ENCODE measurements at places on chromosomes 4 and X.
A peak's percentile ranks its signal among the peaks of the same experiment; 100 is the strongest.

DNA sequence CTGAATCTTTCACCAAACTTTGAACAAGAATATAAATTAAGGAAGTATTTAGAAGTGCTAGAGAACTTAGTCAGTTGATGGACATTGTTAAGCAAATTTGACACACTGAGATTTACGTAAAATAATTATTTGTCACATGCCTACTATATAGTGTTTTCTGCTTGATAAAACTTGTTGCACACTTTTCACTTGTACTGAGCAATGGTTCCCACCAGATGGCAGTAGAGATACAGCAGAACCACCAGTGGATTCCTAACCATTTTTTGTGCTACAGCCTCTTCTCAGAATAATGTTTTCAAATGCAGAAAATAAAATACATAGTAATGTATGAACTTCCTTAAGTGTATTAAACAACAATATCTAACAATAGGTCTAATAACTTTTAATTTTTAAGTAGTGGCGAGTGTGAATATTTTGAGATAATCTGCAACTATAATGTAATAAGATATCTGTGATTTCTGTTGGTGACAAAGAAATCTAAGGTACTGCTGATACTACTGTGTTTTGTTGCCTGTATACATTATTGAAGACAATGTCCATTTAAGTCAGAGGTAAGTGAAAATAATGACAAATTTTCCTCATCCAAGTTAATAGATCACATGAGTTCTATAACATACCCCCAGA, 81.2 kb downstream of the APOOL start:
- no peak for DNase-seq

DNA sequence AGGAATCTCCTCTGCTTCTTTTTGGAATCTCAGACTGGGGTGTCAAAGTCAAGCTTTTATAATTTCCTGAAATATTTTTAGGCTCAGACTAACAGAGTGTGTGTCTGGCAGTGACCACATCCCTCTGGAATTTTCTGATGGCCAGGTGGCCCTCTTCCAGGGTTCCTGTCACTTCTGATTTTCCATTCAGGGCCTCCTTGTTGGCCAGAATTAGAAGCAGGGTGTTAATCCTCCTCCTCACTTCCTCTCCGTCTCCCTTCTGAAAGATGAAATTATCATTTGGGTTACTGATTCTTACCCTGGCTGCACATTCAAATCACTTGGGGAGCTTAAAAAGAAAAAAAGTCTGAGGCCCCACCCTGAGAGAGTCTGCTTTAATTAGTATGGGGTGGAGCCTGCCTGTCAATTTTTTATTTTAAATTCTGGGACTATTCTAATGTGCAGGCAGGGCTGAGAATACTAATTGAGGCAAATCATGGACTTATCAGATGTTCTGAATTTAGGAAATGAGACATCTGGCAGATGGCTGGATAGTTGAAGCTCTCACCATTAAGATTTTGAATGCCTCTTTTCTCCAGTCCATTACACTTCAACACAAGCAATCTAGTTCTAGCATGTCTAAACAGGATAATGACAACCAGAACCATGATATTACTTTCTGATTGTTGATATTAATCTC, 43.2 kb downstream of the HAND2 start:
- no peak for DNase-seq

DNA sequence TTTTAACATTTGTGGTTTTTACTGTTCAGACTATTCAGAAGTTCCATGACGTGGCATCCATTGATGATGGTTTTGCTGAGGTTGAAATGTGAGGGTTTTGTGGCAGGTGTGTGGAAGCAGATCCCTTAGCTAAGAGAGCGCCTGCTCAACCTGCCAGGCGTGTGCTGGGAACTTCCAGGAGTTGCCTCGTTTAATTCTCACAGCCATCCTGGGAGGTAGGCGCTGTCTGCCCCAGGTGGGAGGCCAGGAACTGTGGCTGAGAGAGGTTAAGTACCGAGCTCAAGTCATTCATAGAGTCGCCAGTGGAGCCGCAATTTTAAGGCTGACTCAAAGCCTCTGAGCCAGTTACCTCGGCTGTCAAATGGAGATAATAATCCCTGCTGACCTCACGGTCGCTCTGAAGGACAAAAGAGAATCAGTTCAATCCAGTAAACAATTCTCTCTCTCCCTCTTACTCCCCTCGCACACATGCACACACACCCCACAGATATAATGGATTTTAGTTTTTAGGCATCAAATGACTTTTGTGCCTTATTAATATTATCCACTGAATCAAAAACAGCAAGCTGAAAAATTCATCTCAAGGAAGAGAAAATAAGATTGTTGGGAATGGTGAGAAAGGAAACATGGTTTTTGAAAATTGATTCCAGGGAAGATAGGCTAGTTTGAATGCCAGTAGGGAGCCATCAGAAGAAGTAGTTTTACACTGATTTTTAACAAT, 171.3 kb downstream of the PTTG2 start:
- peak; percentile 85 for DNase-seq

GRCh38 chr4:112637552-112637866, 566 bp downstream of the LARP7 start:
- no peak for DNase-seq

GRCh38 chr4:15132739-15133138, 130.5 kb downstream of the CPEB2 start:
- DNase-seq: no peak

DNA sequence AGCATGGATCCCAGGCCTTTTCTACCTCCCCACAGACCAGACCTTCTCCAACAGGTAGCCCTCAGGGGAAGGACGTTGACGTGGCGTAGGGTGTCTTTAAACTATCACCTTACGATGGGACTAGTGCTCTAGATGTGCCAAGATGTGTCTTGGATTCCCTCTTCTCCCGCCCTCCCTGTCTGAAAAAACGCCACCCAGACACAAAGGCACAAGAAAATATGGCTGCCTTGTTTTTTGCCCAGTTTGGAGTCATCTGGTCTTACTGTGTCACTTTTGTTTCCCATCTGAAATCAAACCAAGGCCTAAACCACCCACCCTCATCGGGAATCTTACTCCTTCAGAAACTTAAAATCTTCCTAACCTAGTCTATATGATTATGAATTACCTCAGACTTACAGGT, 235.4 kb downstream of the OR13H1 start:
- peak; percentile 43 for DNase-seq

DNA sequence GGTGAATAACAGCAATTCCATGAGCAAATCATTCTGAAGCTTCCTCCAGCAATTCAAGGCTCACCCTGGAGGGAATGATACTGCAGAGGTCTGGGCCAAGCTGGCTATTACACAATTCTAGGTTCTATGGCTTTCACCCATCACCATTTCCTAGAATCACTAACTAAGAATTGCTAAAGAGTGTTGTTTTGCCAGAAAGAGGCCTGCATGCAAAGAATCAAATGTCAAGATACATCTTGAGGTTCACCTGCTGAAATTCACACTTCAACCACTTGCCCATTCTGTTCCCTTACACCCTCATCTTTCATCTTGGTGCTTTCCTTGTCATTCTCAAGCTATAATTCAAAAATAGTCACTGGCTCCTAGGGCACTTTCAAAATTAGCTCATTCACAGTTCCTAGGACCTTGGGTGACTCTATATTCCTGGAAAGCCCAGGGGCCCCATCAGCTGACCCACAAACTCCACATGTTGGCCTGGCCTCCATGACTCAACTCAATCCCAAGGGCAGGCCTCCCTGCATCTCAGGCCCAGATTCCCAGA, 7.0 kb downstream of the APBB2 start:
- DNase-seq: no peak

DNA sequence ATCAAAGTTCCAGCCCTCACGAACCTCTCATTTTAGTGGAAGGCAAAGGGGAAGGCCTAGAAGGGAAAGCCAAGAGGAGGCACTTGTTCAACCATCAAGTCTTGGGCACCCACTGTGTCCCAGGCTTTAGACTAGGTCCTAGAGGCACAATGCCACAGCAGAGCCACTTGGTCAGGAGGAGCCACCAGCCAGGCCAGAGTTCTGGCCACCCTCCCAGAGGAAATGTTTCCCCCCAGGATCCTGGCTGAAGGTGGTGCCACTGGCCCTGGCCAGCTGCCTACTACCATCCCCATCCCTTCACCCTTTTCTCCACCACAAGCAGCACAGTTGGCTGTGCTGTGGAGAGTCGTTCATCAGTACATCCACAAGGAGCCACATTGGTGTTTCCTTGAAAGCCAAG, 34.3 kb upstream of the XPNPEP2 start:
- DNase-seq: no peak

DNA sequence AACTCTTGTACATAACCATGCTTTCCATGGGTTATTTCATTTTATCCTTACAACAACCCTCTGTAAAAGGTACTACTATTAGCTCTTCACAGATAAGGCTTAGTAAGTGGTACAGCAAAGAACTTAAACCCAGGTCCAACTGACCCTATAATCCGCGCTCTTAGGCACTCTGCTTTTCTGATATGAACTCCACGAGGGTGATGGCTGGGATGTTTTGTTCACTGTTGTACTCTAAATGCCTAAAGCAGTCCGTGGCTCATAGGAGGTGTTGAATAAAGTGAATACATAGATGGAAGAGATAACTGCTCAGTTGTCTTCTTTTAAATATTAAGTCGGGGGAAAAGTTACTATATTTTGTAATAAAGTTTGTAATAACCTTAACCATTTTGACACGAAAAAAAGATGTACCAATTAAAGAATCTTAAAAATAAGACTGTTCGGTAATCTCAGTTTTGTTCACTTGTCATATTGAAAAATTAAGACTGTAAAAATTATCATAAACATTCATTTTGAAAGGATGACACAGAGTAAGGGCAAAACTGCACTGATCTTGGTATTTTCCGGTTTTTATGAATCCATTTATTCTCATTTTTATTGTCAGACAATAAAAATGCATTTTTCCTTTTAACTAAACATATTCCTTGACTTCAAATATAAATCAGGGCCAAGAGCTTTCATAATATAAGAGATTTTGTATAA, 166.5 kb downstream of the FBXW7 start:
- no peak for DNase-seq

- DNase-seq: no peak
Measured at GRCh38 chr4:74793757-74794381, 454 bp downstream of the BTC start.

GRCh38 chr4:26583538-26583864, 383 bp upstream of the TBC1D19 start:
- DNase-seq: no peak

DNA sequence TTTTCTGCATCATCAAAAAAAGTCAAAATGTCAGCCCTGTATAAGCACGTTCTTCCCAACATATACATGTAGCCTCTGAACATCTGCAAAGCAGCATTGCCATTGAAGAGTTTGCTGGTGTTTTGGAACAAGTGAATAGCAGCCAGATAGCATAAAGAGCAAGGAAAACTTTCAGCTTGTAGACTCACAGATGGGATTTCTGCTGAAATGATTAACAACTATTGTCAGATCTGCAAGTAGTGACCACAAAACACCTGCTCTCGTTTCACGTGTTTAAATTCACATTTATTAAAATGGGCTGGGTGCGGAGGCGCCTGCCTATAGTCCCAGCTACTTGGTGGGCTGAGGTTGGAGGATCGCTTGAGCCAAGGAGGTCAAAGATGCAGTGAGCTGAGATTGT, 123.7 kb downstream of the SPRY1 start:
- DNase-seq: no peak

GRCh38 chrX:106278951-106279350, 110.8 kb downstream of the PWWP3B start:
- no peak for DNase-seq

DNA sequence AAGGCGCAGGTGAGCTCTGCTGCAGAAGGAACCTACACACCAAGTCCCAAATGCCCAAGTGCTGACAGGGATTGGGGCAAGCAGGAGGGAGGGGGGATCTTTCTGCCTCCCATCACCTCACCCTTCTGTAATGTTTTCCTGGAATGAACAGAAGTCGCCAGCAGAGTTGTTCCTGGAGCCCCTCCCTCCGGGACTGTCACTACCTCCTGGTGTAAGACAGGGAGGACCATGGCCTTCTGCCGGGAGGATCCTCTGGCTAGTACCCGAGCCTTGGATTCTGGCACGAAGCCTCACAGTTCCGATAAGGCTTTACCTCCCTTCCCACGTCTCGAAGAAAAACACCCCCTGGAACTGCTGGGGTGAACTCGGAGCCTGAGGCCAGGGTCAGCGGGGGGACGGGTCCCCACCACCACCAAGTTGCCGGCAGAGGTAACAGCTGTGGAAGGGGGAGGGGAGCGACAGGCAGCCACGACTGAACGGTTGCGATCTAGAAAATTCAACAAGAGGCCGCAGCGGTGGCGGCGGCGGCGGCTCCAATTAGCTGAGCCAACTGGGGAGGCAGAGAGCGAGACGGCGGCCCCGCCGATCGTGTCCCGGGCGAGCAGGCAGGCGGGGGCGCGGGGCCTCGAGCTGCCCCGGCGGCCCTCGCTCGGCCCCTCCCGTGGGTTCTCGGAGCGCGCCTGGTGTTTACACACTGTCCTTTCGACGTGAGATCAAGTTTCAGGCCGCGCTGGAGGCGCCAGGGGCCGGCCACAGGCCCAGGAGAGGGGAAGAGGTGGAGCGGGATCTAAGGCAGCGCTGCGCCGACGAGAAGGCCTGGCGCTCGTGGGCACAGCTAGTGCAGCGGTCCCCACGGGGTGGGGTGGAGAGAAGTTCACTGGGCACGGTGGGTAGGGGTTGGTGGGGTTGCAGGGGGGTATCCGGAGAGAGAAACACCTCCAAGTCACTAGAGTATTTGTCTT, 53.7 kb upstream of the BCOR start:
- no peak for DNase-seq

GRCh38 chrX:122187069-122187713, 996.9 kb upstream of the GRIA3 start:
- no peak for DNase-seq

GRCh38 chr4:166896254-166896653, 338.0 kb downstream of the SPOCK3 start:
- DNase-seq: no peak

- peak; percentile 62 for DNase-seq
Measured at GRCh38 chr4:1767770-1768366, 25.2 kb upstream of the FGFR3 start.

- no peak for DNase-seq
Measured at GRCh38 chr4:154024097-154024694, 235.3 kb upstream of the SFRP2 start.

GRCh38 chrX:123222920-123223319, 38.8 kb downstream of the GRIA3 start:
- DNase-seq: no peak

GRCh38 chrX:40544343-40545266, 36.2 kb upstream of the ATP6AP2 start:
- DNase-seq: no peak

DNA sequence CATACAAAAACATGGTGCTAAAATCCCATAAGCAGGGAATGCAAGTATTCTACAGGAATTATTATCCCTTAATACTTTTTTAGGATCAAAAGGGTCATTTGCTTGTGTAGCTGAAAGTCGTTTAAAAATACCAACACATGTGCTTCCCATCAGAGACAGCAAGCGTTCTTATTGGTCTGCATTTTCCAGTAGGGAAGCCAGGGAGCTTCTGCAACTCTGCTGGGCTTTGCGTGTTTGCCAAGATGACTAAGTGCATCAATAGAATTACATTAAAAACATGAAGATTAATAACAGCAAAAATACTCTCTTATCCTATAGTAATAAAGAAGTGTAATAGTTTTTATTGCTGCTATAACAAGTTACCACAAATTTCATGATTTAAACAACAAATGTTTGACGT, 111.2 kb downstream of the QDPR start:
- DNase-seq: no peak

Measured in activated T-cell treated with anti-CD3 and anti-CD28 coated beads, Interleukin-2, amount 50 U/mL, for 24 hours (primary cell).